ENCODE measurements at places on chromosomes 2 and 18. TPM values are rescaled to one million over a fixed set of nuclear protein-coding genes. Genes with fewer than 3 reads are reported as not detected.

Gene TRIM43B
- not detected for total RNA-seq

Gene TFCP2L1
- total RNA-seq, result 0.39 TPM

Gene FOXD4L1
- 0.17 TPM for total RNA-seq

Gene KLHL30
- total RNA-seq, result 1.2 TPM

Gene LRRTM4
- total RNA-seq, result 0.17 TPM

Gene PDE11A
- under 0.01 TPM for total RNA-seq

Gene ODC1
- total RNA-seq, result 105 TPM

Gene COL4A3
- 3.6 TPM for total RNA-seq

- no peak for DNase-seq
Measured at GRCh38 chr2:61762292-61762691, 91.6 kb downstream of the FAM161A start.

GRCh38 chr2:17506736-17507616 is 11.3 kb downstream of the RAD51AP2 start:
- no peak for DNase-seq

DNA sequence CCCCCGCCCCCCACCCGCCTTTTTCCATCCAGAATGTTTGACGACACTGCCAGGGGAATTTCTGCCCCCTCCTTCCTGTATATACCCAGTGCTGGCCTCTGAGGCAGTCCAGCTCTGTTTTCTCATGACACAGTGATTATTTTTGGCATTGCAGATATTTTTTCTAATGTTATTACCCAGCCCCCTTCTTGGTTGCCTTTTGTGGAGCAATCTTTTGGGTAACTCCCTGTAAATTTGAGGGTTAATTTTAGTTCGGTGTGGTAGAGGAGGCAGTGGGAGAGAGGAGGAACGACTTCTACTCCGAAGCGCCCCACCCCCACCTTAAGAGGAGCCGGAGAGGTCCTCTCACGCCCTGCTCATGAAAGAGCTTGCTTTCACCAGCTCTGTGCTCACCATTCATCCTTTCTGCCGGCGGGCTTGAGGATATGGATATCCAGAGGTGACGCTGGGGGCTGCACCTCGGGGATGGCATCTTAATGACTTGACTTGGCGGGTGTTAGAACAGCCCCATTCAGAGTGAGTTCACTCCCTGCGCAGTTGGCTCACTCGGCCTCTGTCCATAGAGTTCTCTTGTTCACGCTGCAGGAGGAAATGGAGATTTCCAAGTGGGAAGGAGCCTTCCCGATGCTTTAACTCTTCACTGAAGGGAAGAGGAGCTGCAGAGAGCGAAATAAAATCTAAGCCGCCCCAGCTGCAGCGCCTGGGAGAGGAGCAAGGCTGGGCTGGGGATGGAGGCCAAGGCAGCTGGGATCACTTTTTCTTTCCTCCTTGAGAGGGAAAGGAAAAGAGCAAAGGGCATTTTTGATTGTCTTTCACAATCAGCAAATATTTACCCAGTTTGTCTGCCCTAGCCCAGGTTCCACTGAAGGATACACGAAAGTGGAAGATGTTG is 38.4 kb downstream of the EPAS1 start:
- no peak for DNase-seq

GRCh38 chr2:240996834-240997140 is 1.6 kb upstream of the SNED1 start:
- no peak for DNase-seq

- no peak for DNase-seq
Measured at GRCh38 chr2:88582030-88582429, 45.2 kb downstream of the EIF2AK3 start.

DNA sequence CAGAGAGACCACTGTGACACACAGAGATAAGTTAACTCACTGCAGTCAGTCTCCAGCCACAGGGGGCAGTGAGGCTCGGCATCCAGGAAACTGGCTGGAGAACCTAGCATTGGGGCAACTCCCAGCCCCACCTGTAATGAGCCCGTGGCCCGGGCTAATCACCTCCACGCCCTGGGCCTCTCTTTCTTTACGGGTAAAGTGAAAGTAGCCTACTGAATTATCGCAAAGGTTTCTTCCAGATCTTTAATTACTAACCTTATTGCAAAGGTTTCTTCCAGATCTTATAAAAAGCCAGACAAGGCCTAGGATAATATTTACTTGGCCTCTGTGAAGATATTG is 45.7 kb upstream of the ACAA2 start:
- DNase-seq, result no peak

- DNase-seq, result no peak
Measured at GRCh38 chr2:54760310-54760709, 36.8 kb downstream of the EML6 start.

DNA sequence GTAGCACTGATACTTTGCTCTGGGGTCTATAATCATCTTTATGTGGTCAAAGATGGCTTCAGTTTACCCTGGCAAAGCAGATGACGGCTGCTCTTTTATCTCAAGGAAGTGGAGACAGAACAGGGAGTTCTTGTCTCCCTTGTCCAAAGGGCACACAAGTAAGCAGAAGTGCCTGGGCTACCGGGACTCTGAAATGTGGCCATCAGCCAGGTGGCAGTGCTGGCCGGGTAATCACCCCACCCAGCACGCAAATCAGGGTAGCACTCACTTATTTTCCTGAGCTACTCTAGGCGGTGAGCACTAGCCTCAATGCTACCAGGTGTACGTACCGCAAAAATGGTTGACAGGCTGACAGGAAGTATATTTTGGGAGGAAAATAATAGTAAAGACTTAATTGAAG is 119.7 kb upstream of the ETAA1 start:
- DNase-seq, result no peak

DNA sequence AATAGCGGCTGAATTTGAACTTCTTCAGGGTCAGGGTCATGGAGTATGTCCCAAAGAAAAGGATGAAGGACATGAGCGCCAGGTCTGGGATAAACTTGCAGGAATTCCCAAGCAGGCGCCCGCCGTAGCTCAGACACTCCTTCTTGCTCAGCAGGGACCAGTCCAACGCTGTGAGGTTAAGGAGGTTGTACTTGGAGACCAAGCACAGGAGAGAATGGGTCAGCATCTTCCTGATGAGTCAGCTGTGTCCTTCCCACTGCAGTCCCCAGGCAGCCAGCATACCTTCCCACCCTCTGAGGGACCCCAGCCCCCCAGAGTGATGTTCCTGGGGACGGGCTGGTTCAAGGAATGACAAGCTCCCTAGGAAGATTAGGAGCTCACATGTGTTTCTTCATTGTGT is 40.9 kb downstream of the MTHFD2 start:
- DNase-seq, result no peak

GRCh38 chr2:157447741-157448140 is 3.9 kb upstream of the CYTIP start:
- no peak for DNase-seq

GRCh38 chr18:64436111-64436510 is 287.2 kb upstream of the LINC00305 start:
- DNase-seq, result no peak

GRCh38 chr2:68185541-68186164 is 28.0 kb downstream of the PNO1 start:
- no peak for DNase-seq

- DNase-seq, result no peak
Measured at GRCh38 chr2:148969659-148970061, 68.8 kb upstream of the LYPD6B start.

Measured in esophagus muscularis mucosa (tissue), 4 donors.